Neural progenitor cell (in vitro differentiated cells): ENCODE measurements at places on chromosomes 5 and 9. TPM values are rescaled to one million over a fixed set of nuclear protein-coding genes. Genes with fewer than 3 reads are reported as not detected.

DNA sequence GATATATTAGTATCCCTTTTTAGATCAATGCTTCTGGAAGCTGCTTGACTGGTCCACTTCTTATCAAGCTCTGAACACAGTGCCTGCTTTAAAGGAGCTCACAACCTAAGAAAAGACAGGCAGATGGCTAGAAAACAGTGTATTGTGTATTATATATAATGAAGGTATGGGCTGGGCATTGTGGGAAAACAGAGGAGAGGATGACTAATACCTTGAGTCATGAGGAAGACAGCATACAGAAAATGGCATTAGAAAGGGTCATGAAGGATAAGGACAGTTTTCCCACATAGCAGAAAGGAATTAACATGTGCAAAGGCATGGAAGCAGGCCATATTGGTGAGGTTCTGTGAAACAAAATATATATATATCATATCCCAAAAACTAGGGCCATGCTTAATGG, 309.6 kb downstream of the MLLT3 start:
- H3K36me3 ChIP-seq, result no peaks in the 10 kb centered on the region
- no peak overlapping the region for H3K27ac ChIP-seq
- no peak overlapping the region for H3K4me3 ChIP-seq
- DNase-seq, result no peak
- H3K4me1 ChIP-seq, result peaks cover 4% of the 10 kb centered on the region

DNA sequence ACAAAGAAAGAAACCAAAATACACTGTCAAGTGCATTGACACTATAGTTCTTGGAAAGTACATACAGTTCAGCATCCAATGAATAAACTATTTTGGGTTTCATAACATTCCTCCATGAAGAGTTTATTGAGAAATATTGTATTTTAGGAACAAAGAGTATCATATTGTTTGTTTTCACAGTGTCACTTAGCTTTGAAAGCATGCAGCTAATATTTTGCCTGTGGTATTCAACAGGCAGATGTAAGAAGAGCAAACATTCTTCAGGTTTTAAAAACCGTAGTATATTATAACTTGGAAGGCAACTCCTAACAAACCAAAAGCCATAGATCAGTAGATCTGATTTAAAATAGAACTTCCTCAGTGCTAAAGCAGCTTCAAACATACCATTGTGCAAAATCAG, 4.5 kb downstream of the PRELID2 start:
- no peak overlapping the region for H3K27ac ChIP-seq
- no peak overlapping the region for H3K4me3 ChIP-seq
- no peaks in the 10 kb centered on the region for H3K36me3 ChIP-seq
- H3K4me1 ChIP-seq, result peaks cover 3% of the 10 kb centered on the region
- peaks cover 14% of the 10 kb centered on the region for H3K27me3 ChIP-seq

Gene SLC6A7
- total RNA-seq, result not detected in 2 replicates

Gene CDH10
- total RNA-seq, result 0.19 and 0.65 TPM in 2 replicates
